ENCODE measurements at places on chromosomes 7 and 10. TPM values are rescaled to one million over a fixed set of nuclear protein-coding genes. Genes with fewer than 3 reads are reported as not detected.

Gene GFRA1
- 6.7 TPM for total RNA-seq

Gene C7orf57
- not detected for total RNA-seq

- DNase-seq: no peak
These were observed 24.8 kb upstream of the CYCS start for GRCh38 chr7:25149836-25150235.

DNA sequence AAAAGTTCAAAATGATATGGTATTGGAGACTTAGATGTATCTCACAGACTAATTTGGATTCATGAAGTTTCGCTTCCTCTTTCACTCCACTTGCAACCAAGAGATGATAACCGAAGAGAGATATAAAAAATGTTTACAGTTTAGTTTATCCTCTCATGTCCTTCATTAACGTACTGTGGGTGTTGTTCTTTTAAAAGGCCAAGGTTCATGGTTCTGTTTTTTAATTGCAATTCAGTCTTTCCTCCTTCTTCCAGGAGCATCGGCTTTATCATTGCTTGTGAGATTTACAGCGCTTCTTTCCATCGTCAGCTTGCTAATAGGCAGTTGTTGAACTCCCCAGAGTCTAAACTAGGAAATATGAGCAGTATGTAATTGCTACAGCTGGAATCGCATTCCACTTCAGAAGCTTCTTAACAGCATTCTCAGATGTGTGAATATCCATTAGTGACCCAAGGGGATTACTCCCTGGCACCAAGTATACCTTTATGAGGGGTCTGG, 75.9 kb upstream of the HGF start:
- DNase-seq: no peak

GRCh38 chr10:68938117-68938516, 17.9 kb upstream of the DDX21 start:
- no peak for DNase-seq

Data from left ventricle myocardium superior (tissue), 1 donor.